ENCODE measurements at places on chromosomes 13 and 19.

DNA sequence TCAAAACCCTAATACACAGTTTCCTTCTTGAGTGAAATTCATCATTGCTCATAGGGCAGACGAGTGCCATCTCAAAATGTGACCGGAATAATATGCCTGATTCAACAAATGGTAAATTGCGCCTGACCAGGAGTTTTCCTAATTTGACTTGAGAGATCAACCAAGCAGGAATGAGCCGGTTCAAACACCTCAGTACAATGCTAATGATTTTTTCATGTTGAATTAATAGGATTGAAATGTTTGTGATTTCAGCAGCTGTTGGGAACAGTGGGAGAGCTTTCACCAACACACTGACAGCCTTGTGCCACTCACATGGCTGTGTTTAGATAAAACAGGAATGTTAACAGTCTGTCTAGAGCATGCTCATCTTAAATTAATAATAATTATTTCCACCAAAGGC, 484.8 kb downstream of the PCDH9 start:
- DNase-seq: no peak

- no peak for DNase-seq
Measured at GRCh38 chr13:103156346-103156998, 90.3 kb upstream of the SLC10A2 start.

DNA sequence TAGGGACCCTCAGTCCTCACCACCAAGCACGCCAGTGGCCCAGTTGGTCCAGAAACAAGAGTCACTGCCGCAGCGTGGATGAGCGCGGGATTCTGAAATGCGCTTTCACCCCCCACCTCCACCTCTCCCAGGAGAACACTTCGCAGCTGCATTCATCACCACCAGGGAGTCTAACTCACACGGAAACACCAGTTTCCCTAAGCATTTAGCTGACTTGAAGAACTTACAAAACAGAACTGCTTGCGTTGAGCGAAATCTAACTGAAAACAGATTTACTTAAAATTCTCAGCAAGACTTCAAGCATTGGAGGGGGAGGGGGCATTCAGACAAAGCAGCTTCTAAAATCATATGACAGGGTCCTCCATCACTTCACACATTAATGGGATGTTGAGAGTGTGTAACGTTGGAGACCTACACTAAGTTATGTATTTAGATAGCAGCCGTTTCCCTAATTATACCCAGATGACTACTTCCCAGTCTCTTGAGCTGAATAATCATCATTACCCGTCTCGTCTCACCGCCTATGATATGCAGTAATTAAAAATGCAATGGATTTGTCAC, 258.2 kb upstream of the IRS2 start:
- DNase-seq: peak; percentile 1

DNA sequence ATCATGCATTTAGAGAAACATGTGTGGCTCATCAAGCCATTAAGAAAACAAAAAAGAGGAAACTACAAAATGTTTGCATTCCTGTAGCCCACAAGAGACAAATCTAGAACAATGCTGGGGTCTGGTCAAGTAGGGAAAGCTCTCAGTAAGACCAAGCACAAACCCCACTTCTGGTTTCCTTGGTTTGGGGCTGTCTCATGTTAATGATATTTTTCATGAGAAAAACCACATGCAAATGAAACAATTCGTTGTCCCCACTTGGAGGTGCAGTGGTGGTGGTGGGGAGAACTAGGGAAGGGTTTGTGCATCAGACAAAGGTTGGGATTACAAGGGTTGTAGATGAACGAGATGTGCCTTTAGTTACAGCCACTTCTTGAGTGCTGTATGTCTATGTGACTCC, 7.0 kb upstream of the RB1 start:
- DNase-seq: no peak

- peak; percentile 18 for DNase-seq
Measured at GRCh38 chr19:30669329-30670010, 297.3 kb downstream of the ZNF536 start.

DNA sequence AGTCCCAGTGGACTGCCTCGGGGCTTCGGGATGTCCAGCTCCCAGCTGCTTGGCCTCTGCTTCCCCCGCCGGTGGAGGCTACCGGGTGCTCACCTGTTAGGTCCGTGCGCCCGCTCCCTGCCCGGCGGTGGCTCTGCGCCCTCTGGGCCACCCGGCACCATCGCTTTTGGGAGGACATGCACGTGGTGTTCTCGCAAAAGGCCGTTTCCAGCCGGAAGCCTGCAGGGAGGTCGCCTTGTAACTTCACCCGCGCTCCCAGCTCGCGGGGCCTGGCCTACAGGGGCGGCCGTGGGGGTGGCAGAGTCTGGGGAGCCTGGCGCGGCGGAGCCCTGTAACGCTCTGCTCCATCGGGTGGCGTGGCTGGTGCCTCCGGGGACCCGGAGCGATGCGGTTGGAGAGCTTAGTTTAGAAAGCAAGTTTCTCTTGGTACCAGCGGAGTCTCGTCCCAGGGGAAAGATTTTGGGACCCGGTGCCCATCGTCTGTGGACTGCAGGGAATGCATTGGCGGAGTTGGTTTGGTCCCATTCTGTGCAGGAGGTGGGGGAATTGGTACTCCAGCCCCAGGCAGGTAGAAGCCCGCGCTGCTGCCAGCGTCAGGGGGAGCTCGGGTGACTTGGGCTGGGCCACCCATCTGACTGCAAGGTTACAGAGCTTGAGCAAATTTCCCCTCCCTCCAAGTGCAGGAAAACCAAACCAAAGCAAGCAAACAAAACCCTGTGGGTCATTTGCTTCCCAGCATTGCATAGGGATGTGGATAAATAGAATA, 673 bp downstream of the SPATA13 start:
- no peak for DNase-seq

DNA sequence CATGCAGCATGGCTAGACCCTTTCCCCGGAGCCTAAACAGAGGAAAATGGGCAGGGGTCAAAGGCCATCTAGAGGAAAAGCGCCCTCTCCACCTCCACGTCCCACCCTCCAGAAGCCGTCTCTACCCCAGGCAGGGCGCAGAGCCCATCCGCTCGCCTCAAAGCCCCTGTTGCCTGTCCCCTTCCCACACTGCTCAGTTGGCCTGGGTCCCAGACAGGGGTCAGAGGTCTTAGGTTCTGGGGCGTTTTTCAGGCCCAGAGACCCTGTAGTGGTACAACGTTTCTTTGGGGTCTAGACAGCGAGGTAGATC, 285 bp downstream of the TMEM143 start:
- no peak for DNase-seq

- peak; percentile 31 for DNase-seq
Measured at GRCh38 chr13:52345048-52345447, 60.9 kb downstream of the THSD1 start.

GRCh38 chr19:18558604-18559003, 934 bp downstream of the KXD1 start:
- DNase-seq: no peak

- no peak for DNase-seq
Measured at GRCh38 chr13:90652036-90652435, 695.5 kb upstream of the MIR17HG start.

DNA sequence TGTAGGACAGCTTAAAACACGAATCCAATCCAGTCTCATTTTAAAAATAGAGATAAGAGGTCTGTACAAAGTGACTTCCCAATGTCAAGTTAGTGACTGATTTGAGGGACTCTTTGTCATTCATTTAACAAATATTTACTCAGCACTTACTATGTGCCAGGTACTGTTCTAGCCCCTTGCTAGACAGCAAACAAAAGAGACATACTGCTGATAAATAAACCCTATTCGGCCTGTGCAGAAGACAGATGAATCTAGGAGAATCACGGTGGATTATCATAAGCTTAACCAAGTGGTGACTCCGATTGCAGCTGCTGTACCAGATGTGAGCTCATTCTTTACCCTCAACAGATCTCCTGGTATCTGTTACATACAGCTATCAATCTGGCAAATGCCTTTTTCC, 6.4 kb upstream of the ELF1 start:
- DNase-seq: no peak

DNA sequence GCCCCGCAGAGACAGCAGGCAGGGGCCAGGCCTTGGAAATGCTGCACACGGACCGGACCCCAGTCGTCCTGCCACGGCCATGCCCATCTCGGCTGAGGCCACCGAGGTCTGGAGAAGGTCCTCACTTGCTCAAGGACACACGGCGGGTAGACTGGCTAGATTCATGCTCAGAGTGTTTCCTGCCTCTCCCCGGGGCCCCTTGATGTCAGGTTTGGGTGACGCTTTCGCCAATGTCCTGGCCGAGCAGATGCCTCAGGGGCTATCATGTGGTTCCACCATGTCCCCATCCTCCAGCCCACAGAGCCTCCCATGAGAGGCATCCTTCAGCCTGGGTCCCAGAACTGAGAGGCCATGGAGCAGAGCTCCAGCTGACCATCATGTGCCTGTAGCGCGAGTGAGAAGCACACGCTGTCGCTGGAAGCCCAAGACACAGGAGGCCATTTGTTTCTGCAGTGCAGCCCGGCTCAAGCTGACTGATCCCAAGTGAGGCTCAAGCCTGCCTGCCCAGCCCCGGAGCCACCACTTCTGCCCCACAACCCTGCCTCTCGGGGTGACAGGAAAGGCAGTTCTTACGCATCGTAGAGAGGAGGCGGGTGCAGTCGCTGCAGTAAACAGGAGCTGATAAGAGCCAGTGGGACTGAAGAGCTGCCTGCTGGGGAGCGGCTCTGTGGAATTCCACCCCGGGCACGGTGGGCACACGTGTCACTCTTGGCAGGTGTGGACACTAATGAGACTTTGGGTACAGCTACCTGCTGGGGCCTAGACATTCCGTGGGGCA, 53.9 kb upstream of the GAS6 start:
- no peak for DNase-seq

GRCh38 chr13:25525884-25526283, 154.1 kb downstream of the ATP8A2 start:
- no peak for DNase-seq

GRCh38 chr19:46240693-46241092, 11.2 kb downstream of the IGFL1 start:
- DNase-seq: no peak

- no peak for DNase-seq
Measured at GRCh38 chr19:6041071-6041470, 63.1 kb upstream of the RANBP3 start.

GRCh38 chr13:95381212-95381527, 79.9 kb upstream of the ABCC4 start:
- DNase-seq: no peak

- no peak for DNase-seq
Measured at GRCh38 chr13:111286749-111287148, 33.7 kb upstream of the TEX29 start.

DNA sequence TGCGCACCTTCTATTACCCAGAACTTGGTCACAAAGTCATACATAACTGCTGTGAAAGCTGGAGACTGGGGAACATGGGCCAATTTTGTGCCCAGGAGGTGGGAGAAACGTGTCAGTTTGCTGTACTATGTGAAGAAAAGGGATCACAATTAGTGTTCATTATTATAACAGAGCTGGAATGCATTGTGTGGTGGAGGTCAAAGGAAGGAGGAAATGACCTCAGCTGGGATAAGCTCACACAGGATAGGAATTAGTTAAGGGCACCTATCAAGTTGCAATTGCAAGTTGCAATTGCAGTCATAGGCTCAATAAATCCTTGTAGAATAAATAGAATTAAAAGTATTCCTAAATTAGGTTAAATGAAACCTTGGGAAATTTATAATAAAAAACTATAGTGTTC, 103.9 kb upstream of the OBI1 start:
- no peak for DNase-seq

GRCh38 chr13:69579351-69579750, 528.3 kb upstream of the ATXN8OS start:
- DNase-seq: no peak

GRCh38 chr13:110580800-110581199, 19.3 kb upstream of the RAB20 start:
- DNase-seq: no peak

DNA sequence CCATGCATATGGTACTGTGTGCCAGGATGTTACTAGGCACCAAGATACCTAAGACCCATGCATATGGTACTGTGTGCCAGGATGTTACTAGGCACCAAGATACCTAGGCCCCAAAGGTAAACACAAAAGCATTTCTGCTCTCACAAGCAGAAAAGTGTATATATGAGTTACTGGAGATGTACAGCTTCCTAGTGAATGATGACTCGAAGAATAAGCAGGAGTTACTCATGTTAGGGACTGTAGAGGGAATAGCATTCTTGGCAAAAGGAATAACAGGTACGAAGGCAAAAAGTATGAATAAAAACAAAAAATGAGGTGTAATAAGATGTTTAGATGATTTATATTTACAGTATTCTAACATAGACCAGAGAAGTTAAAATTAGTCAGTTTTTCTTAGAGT, 383.7 kb downstream of the DIAPH3 start:
- peak; percentile 28 for DNase-seq

- no peak for DNase-seq
Measured at GRCh38 chr19:33674626-33675367, 53.0 kb downstream of the CHST8 start.

DNA sequence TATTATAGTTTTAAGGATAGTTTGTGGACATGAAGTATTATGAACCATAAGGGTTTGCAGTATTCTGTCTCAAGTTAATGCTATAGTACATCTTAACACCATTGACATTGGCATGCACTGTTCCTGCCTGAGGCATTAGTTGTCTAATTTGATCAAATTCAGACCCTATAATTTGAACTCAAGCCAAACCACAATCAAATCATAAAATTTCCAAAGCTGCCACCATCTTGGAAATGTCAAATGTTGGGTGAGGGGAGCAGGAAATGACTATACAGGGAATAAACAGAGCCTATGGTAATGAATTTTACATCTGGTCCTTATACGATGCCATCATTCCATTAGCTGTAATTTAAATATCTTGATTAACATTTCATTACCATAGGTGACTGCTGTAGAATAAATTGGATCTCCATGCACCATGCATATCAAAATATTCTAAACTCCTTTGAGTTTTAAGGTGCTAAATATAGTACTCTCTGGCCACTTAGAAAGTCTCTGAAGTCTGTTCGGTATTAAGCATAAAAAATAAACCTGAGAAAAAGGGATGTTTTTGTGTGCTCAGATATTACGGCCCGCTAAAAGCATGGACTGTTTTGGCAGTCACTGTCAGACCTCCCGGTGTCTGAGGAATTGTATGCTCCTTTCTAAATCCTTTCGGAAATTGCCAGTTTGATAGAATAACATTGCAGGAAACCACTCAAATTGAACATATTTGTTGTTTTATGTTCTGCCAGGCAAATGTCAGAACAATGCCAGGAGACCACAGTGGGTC, 257.7 kb downstream of the SPRY2 start:
- peak; percentile 5 for DNase-seq

- DNase-seq: no peak
Measured at GRCh38 chr19:53642381-53643099, 10.7 kb downstream of the DPRX start.

DNA sequence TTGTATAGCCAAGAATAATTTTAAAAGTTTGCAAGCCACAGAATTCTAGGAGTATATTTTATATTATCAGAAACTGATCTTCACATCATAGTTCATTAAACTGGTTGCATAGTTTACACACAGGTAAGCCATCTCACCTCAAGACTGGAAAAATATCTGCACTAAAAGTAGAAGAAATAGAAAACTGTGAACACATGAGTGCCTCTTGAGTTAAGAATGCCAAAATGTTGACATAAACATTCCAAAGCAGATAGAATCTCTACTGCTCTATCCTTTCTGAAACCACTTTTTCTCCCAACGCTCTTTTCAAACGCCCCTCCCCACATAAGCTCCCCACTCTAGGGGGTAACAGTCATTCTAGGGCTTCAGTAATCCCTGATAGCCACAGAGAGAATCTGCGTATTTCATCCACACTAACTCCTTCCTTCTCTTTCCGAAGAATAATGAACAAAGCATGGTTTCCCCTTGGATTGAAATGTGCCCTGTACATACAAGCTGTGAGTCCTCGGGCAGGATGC, 201.5 kb downstream of the IRS2 start:
- no peak for DNase-seq

All from HFFc6 (cell line).